Left ventricle myocardium inferior (tissue), 1 donor: ENCODE measurements at places on chromosomes 2 and 18. TPM values are rescaled to one million over a fixed set of nuclear protein-coding genes. Genes with fewer than 3 reads are reported as not detected.

GRCh38 chr2:170824526-170825015, 7.9 kb downstream of the GAD1 start:
- DNase-seq, result no peak

DNA sequence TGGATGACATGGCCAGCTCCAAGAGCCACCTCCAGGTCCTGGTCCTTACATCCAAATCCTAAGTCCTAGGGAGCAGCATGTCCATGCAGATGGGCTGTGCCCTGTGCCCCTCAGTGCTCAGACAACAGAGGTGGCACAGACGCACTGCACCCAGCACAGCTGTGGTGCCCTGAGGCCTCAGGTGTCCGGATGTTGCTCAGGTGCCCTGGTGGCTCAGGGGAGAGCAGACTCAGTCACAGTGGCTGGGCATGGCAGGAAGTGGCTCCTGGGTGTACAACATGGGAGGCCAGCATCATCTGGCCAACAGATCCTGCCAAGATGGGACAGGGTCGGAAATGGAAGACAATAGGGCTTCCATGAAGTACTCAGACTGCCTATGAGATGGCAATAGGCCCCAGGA, 50.1 kb downstream of the TIMM21 start:
- DNase-seq, result no peak

DNA sequence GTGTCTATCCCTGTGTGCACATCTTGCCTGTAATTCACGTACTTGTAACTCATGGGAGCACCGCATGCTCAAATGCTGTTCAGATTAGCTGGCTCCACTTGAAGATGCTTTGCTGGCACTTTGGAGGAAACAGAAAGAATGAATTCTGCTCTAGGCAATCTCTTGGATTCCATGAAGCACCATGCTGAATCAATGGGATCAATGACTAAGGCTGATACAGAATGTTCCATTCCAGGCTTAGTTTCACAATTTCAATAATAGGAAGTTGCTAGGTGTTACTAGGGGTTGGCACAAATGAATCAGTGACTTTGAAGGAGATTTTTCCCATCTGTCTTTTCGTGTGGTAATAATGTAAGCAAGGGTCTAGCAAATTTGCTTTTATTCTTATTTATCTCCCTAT, 328.8 kb downstream of the OSR1 start:
- DNase-seq, result no peak

GRCh38 chr2:226497146-226497909, 302.3 kb downstream of the IRS1 start:
- no peak for DNase-seq

DNA sequence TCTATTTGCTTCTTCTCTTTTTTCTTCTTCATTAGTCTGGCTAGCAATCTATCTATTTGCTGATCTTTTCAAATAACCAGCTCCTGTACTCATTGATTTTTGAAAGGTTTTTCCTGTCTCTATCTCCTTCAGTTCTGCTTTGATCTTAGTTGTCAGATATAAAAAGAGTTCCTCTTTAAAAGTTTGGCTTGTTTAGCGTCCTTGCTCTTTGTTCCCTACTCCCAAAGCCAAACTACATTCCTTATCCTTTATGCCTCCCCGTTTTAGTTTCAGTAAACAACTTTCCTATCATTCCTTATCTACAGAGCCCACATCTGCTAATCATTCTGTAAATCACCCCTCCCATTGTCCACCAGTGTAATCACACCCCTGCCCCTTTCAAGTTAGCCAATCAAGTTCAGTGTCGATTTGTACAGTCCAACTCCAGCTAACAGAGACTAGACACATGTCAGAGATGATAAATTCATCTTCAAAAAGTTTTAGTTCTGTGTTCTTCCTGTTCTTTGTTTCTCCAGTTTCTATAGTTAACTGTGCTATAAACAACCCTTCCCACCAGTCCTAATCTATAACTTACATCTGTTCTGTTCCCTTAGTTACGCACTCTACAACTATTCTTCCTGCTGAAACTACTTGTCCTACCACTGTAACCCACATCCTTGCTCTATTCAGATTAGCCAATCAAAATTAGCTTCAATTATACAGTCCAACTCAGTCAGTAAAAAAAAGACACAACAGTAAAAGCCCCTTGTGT, 44.4 kb downstream of the TFPI start:
- DNase-seq, result no peak

DNA sequence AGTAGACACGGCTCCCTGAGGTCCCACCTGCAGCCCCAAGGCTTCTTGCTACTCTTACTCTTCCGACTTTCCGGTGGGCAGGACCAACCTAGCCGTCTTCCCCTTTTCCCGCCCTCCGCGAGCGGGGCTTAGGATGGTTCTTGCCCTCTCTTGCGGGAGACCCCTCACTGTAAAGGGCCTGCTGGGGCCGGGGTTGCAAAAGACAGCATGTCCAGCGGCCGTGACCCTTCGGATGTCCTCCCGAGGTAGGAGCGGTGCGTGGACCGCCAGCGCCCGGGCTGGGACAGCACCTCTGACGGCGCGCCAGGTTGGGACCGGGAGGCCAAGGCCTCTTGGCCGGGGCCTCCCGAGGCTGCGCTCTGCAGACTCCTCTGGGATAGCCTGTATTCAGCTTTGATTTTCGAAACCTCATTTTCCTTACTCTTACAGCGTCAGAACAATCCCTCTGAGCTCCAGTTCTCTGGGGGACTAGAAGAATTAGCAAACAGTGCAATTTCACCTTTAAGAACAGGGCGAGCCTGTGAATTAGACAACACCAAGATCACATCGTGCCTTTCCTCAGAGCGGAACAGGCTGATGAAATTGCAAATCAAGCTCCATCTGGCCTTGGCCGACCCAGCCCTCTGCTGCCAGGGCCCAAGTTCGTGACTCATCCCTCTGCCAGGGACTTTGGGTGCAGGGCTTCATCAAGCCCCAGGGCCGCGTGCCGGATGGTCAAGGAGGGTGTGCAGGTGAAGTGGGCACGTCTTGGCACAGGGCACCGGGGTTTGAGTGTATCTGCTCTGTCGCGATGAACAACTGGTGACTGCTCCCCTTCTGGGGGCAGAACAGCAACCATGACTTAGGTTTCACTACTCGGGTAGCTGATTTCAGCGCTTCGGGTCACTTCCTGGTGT, 777 bp downstream of the MOCOS start:
- DNase-seq, result peak; percentile 16

DNA sequence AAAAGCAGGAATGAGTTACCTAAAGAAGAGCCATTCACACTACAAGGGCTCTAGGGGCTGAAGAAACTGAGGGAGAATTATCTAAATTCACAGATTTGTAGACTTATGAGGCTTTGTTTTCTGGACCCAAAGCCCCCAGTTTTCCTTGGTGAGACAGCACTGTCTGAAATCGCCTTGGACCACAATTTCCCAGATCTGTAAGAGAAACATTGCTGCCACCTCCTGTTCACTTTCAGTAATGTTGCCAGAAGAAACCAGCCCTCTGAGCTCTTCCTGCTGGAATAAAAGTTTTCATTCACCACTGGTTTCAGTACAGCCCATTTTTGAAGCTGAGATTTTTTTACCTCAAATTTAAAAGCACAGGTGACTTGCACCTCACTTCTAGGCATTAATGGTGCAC, 169.2 kb downstream of the CDH20 start:
- no peak for DNase-seq

- DNase-seq, result no peak
Measured at GRCh38 chr2:195821566-195821932, 164.5 kb downstream of the SLC39A10 start.

GRCh38 chr2:173869244-173870229, 95.6 kb downstream of the SP3 start:
- DNase-seq, result no peak

GRCh38 chr2:228590681-228591080, 409.2 kb upstream of the SPHKAP start:
- no peak for DNase-seq

DNA sequence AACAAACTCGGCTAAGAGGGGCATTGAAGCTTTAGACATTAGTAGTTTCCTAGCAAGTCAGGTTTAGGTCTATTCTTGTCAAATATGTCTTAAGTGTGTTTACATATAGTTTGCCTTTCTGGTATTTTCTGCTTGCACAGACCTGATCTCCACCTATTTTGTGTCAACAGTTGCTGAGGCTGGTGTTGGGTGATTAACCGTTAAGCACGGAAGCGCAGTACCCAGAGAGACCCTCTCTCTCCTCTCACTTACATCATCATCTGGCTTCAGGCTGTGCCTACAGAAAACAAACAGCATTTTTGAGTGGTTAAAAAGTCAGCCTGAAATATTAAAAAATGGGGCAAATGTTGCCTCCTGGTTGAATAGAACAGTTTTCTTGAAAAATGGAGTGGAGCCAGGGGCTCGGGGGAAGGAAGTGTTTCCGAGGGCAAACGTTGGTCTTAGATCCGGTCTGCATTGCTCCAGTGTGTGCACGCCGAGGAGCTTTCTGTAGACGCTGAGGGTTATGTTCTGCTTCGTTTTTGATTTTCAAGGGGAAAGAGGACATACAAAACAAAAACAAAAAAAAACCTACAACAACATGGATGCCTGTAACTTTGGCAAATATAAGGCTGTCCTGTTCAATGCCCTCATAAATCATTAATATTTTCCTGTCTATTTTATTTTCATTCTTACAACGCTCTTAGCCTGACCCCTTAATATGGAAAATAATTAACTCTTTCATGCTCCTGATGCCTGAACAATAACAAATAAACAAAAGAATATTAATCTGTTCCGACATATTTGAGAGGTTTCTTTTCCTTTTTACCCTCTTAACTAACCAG, 120.8 kb downstream of the MEIS1 start:
- no peak for DNase-seq

DNA sequence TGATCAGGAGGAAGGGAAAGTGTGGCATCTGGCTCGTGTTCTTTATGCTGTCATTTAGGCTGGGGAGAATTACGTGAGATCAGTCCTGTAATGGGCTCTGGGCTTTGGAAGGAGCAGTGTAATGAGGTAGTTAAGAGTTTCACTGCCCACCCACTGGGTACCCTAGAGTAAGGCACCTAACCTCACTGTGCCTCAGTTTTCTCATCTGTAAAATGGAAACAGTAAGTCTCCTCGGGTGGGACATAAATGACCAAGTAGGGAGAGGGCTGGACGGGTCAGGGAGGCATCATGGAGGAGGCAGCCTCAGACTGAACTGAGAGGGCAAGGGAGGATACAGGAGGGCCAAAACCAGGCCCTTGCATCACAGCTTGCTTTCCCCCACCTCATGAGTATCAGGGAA, 97.3 kb upstream of the MCFD2 start:
- no peak for DNase-seq

DNA sequence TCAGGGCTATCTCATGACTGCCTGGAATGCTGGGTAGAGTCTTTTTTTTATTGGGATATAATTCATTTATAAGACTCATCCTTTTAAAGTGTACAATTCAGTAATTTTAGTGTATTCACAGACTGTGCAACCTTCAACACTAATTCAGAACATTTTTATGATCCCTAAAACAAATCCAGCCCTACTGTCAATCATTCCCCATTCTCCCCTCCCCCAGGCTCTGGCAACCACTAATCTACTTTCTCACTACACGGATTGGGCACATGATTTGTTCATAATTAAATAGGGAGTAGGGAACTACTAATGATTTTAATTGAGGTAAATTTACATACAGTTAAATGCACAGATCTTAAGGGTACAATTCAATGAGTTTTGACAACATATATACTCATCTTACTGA, 225.7 kb downstream of the CDCA7 start:
- DNase-seq, result no peak

DNA sequence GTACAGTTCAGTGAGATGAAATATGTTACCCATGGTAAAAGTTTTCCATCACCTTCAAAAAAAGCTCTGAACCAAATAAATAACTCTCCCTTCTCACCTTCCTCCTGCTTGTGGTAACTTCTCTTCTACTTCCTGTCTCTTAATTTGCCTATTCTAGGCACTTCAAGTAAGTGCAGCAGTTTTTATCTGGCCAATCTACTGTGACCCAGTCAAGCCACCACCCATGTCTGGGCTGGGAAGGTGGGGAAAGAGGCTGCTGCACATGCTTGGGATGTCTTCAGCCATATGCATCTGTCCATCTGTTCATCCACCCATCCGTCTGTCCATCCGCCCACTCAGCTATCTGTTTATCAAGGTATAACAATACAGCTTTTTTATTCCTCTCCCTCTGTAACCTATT, 31.6 kb downstream of the ZNF532 start:
- DNase-seq, result no peak

DNA sequence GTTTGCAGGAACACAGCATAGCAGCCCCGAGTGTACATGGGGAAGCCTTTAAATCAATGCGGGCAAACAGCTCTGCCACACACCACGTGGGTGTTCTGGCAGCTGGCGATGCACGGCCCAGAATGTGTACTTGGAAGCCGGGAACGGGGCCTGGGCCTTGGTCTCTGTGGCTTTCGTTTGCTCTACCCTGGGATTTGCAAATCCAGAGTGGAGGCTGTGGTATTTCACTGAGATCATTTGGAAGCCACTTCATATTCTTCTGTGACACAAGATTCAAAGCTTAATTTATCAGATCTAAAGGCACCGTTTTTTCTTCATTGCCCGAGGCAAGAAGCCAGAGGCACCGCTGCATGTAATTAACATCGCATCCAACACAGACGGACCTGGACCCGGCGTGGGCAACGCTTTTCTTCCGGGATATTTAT, 246.3 kb upstream of the MYT1L start:
- DNase-seq, result no peak

- no peak for DNase-seq
Measured at GRCh38 chr2:237057893-237058300, 27.8 kb upstream of the COPS8 start.

DNA sequence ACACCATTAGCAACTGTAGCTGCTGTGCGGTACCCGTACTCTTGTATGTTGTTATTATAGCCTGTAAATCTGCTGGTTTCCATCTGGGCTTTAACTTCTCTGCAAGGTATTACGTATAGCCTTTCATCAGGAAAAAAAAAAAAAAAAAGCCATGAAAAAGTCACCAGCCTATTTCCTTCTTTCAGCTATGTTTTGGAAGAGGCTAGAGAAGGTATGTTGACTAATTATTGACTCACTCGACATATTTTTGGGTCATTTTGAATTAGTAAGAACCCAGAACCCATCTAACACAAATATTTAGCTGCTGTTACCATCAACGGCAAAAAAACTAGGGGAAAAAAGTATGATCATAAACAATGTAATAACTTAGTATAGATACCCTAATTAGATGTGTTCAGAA, 1395.6 kb downstream of the SUCLG1 start:
- DNase-seq, result no peak

DNA sequence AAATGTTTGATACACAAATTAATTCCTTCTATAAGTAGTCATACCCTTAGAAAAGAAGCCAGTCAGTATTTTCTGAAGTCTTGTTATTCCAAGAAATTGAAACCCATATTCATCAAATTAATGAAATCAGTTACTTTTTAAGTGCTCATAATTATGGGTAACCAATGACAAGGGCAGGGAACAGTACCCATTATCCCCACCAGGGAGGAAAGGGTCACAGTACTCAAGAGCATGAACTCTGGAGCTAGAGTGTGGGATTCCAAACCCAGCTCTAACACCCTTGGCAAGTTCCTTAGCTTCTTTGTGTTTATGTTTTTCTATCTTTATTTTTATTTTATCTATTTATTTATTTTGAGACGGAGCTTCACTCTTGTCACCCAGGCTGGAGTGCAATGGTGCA, 68.4 kb downstream of the CCDC148 start:
- DNase-seq, result no peak

The LRRTM4 gene
- total RNA-seq, result 0.55 TPM

The ARHGAP25 gene
- total RNA-seq, result 5.3 TPM

The ABCG5 gene
- total RNA-seq, result not detected

The KLHL30 gene
- total RNA-seq, result 17.3 TPM

The BUB1 gene
- total RNA-seq, result 0.66 TPM

The ZNF236 gene
- total RNA-seq, result 10.6 TPM

The GULP1 gene
- 5.7 TPM for total RNA-seq
